ENCODE measurements at places on chromosomes 2 and 18. TPM values are rescaled to one million over a fixed set of nuclear protein-coding genes. Genes with fewer than 3 reads are reported as not detected.

- H3K36me3 ChIP-seq = no peaks in the 10 kb centered on the region
- H3K27me3 ChIP-seq = no peaks in the 10 kb centered on the region
- H3K4me3 ChIP-seq = no peak overlapping the region
- no peak overlapping the region for H3K27ac ChIP-seq
Observed at GRCh38 chr18:2515171-2515787, 56.0 kb downstream of the METTL4 start.

DNA sequence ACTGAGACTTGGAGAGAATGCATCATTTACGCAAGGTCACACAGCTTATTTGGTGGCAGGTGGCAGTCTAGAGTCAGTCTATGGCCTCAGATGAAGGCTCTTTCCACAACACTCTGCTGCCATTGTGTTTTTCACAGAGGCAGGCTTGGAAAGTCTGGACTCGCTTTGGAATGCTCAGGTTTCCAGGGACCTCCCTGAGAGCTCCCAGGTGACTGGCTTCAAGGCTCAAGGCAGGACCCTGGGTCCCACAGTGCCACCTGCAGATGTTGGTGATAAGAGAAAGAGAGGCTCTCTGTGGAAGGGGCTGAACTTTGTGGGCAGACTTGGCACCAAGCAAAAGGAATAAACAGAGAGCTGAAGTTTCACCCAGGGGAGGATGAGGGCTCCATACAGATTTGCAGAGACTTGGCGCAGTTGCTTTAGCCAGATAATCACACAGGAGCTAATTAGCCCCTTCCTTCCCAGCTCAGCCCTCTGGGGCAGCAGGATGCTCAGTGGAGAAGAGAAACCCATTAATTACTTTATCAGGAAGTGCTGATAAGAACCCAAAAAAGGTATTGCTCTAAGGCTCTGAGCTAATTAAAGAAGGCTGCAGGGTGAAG is 103.5 kb downstream of the LBH start:
- H3K27me3 ChIP-seq = no peaks in the 10 kb centered on the region
- no peak overlapping the region for H3K4me3 ChIP-seq
- H3K4me1 ChIP-seq = no peaks in the 10 kb centered on the region
- H3K27ac ChIP-seq = no peak overlapping the region
- no peaks in the 10 kb centered on the region for H3K36me3 ChIP-seq
- no peak for DNase-seq

- no peak for DNase-seq
- H3K27me3 ChIP-seq = no peaks in the 10 kb centered on the region
- no peak overlapping the region for H3K4me3 ChIP-seq
Observed at GRCh38 chr2:204364860-204365535, 180.3 kb upstream of the PARD3B start.

GRCh38 chr18:80042785-80043184 is 8.6 kb downstream of the RBFA start:
- H3K4me1 ChIP-seq = no peaks in the 10 kb centered on the region
- H3K27me3 ChIP-seq = no peaks in the 10 kb centered on the region
- H3K4me3 ChIP-seq = no peak overlapping the region

DNA sequence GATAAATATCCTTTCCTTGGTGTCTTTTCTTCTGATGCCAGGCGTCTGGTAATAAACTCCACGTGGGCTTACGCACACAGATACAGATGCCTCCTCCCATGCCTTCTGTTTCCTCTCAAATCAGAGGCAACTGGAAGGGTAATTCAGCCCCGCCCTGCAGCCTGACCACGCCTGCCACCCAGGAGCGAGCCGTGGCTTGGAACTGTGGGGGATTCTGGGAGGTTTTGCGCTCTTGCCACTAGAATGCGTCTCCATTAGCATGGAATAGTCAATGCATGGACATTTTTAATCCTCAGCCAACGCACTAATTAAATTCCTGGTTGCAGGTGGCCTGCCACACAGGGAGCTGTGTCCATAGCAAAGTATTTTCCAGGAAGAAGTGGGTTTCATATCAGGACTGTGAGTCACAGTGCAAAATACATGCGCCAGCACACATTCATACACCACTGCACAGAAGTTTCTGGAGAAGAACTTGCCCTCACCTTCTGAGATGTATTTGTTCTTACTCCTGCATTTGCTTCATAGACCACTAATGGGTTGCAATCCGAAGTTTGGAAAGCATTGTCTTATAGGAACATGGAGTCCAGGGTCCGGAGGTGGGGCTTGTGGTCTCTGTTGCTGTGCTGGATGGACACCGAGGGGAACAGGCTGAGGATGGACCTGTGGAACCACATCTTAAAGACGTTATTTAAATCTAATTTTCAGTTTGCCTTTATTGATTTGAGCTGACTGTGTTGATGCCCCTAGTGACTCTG is 151.4 kb downstream of the LDLRAD4 start:
- no peak overlapping the region for H3K27ac ChIP-seq
- H3K36me3 ChIP-seq = no peaks in the 10 kb centered on the region
- no peaks in the 10 kb centered on the region for H3K27me3 ChIP-seq

- no peak for DNase-seq
- no peaks in the 10 kb centered on the region for H3K36me3 ChIP-seq
- no peaks in the 10 kb centered on the region for H3K27me3 ChIP-seq
- no peaks in the 10 kb centered on the region for H3K4me1 ChIP-seq
Observed at GRCh38 chr2:55986700-55987440, 63.3 kb upstream of the EFEMP1 start.

DNA sequence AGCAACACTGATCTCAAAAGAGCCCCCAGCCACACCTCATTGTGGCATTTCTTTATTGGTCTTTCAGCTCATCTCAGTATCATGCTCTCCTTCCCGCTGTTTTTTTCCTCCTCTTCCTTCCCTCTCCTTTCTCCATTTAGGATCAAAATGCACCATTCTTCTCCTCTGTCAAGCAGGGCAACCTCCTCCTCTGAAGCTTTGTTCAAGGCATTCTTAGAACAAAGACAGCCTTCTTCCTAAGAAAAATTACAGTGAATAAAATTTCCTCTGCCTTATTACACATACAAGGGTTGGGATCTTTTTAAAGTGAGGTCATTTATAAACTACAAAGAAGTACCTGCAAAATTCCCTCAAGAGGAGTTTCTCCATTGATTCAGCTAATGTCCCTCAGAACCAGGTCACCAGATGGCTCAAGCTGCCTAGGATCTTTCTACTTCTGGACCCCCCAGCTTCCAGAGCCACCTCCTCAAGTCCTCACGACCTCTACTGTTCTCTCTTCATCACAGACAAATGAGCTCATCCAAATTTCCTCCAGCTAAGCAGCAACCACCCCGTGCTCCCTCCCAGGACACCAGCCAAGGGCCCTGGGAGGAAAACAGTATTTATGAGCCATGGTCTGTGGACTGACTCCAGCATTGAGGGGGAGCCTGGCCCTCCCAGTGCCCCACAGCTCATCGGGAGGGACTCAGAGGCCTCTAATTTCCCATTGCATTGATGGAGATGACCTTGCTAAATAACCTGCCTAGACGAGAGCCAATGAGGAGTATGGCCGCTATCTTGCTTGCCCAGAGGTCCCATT is 18.0 kb downstream of the SFXN5 start:
- H3K4me1 ChIP-seq = no peaks in the 10 kb centered on the region
- H3K36me3 ChIP-seq = peaks cover 38% of the 10 kb centered on the region
- DNase-seq = no peak
- no peaks in the 10 kb centered on the region for H3K27me3 ChIP-seq

GRCh38 chr2:63692002-63692606 is 103.3 kb downstream of the MDH1 start:
- no peak for DNase-seq
- no peaks in the 10 kb centered on the region for H3K27me3 ChIP-seq
- no peaks in the 10 kb centered on the region for H3K4me1 ChIP-seq

- H3K27me3 ChIP-seq = no peaks in the 10 kb centered on the region
- DNase-seq = no peak
- no peaks in the 10 kb centered on the region for H3K4me1 ChIP-seq
- H3K4me3 ChIP-seq = no peak overlapping the region
Observed at GRCh38 chr2:241030883-241031282, 32.5 kb downstream of the SNED1 start.

Gene ZSWIM2
- not detected for total RNA-seq

Gene MFSD6
- total RNA-seq = 9.4 TPM

Gene DCTN1
- total RNA-seq = 100 TPM

Gene CDH2
- total RNA-seq = 4.8 TPM

Data from psoas muscle (tissue), 8 donors.